Myocyte (in vitro differentiated cells): ENCODE measurements at places on chromosomes 5 and 9. TPM values are rescaled to one million over a fixed set of nuclear protein-coding genes. Genes with fewer than 3 reads are reported as not detected.

DNA sequence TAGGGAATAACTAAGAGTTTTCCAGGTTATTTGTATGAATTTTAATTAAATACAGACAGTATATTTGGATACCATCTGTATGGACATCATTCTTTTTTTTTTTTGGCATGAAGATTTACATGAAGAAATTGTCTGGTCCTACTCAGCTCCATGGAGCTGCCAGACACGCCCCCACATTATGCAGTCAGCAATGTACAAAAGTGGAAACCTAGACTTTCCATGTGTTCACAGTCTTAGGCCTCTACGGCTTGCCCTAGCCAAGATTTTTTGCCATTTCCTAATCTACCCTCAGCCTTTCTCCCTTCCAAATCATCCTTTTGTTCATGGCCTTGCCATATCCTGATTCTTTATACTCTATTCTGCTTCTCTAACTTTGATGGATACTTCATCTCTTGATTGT is 207.1 kb downstream of the SGCD start:
- no peak for DNase-seq

DNA sequence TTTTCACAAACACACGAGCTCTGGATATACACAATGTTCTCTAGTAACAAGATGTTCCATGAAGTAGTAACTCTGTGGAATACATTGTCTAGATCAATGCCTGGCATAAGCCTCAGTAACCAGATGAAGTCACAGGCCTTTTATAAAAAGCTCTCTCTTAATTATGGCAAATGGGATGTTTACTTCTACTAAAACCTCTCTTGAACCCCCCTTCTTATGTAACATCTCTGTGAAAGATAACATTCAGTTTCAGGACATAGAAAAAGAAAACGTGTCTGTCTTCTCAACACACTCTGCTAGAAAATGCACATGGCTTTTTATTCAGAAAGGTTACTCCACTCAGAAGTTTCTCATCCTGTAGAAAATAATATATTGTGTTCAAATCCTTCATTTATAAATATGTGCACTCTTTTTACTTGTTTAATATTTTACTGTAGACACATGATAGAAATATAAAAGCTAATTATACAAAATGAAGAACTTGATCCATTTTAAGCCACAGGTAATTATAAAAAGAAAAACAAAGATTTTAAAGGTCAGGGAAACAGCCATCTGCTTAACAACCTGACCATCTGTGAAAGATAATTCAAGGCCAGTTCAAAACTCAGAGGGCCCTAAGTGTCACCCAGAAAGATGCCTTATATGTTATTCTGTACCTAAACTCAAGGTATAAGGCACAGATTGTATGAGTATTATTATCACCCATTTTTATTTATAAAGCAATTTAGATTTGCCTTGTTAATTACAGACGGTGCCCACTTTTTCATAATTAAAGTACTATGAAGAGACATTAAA is 812.0 kb downstream of the CDH18 start:
- no peak for DNase-seq

- DNase-seq: peak; percentile 73
Measured at GRCh38 chr5:157540707-157541446, 34.7 kb downstream of the ADAM19 start.

DNA sequence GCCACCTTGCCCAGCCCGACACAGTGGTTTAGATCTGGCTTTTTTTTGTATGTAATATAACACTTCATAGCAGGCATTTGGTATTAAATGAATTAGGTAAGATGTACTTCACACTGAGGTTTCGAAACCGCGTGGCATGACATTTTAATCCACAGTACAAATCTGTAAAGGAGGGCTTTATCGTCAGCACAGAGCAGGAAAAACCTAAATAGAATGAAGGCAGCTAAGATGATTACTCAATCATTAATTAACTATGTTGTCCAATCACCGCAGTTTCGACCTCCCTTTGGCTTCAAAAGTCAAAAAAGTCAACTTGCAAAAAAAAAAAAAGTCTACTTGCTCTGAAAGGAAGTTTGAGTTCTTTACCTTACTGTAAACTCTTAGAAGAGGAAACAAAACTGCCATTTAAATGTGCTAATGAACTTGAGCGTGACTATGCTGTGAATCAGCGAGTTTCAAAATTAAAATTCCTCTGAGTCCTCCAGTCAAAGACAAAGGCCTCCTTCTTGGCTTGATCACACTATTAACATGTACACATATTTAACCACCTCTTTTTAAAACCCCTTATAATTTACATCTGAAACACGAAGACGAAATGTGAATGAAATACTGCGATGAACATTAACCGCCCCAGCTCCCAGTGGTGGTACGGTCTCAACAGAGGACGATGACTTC is 698 bp upstream of the SEC24A start:
- peak; percentile 12 for DNase-seq

DNA sequence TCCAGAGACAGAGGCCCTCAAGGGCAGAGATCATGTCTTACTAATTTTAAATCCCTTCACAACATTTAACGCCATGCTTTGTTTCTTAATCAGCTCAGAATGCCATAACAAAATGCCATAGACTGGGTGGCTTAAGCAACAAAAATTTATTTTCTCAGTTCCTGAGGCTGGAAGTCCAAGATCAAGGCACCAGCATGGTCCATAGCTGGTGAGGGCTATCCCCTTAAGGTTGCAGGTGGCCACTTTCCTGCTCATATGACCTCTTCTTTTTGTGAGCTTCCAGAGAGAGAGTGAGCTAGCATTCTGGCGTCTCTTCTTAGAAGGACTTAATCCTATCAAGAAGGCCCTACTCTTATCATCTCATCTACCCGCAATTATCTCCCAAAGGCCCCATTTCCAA is 470.3 kb downstream of the ZNF608 start:
- no peak for DNase-seq

GRCh38 chr9:35661756-35662350 is 3.1 kb downstream of the ARHGEF39 start:
- DNase-seq: no peak

DNA sequence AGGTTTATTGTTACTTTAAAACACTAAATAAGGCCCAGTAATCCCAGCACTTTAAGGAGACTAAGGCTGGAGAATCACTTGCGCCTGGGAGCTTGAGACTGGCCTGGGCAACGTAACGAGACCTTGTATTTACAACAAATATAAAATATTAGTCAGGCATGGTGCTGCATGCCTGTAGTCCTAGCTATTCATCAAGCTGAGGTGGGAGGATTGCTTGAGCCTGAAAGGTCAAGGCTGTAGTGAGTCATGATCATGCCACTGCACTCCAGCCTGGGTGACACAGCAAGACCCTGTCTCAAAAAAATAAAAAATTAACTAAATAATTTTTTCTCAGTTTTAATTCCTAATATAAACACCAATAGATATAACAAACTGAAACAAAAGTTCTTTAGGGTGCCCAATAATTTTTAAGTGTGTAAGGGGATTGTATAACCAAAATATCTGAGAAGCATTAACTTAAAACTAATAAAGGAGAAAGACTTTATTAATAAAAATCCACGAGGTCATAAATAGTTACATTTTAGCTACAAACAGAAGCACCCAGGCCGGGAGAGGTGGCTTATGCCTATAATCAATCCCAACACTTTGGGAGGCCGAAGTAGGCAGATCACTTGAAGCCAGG is 32.7 kb downstream of the FAM13B start:
- DNase-seq: peak; percentile 40

DNA sequence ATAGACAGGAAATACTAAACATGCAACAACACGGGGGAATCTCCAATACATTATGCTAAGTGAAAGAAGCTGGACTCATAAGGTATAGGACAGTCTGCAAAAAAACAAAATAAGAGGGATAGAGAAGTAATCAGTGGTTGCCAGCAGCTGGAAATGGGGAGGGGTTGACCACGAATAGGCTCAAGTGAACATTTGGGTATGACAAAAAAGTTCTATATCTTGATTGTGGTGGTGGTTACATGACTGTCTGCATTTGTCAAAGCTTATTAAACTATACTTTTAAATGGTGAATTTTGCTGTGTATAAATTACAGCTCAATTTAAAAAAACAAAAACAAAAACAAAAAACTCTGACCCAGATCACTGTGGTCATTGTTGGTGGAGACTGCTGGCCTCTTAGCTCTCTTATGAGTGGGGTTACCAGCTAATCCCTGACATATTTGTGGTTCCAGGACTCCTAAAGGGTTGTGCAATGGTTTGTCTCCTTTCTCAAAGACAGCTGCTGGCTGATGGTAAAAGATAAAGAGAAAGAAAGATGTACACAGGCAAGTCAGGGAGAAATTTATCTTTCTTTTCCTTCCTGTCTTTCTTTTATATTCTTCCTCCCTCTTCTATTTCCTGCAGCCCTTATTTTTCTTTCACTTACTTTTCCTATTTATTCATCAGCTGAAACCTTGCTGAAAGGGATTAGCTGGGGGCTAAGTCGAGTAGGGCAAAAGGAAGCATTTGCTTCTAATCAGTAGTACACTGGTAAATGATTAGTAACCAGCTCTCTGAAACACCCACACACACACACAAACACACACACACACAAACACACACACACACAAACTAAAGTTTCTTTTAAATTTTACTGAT is 42.6 kb upstream of the APC start:
- DNase-seq: peak; percentile 94

GRCh38 chr5:138503487-138504270 is 38.4 kb downstream of the EGR1 start:
- DNase-seq: peak; percentile 69

- no peak for DNase-seq
Measured at GRCh38 chr5:131245312-131245711, 18.5 kb upstream of the CDC42SE2 start.

DNA sequence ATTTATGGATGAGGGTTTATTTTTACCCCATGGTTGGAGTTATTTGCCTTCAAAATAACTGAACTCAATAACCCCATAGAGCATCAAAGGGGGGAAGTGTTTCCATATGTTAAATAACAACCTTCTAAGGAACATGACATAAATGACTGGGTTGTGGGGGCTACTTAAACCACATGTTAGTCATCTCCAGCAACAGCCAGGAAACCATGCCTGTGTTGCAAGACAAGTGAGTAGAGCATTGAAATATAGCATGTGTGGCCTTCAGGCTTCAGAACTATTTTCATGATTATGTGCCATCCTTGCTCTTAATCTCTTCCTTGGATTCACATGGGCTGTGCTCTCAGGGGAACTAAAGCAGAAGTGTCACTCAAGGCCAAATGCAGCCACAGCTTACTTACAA is 431.2 kb downstream of the AGTPBP1 start:
- no peak for DNase-seq

- peak; percentile 19 for DNase-seq
Measured at GRCh38 chr5:21802869-21803490, 1050.2 kb downstream of the CDH12 start.

DNA sequence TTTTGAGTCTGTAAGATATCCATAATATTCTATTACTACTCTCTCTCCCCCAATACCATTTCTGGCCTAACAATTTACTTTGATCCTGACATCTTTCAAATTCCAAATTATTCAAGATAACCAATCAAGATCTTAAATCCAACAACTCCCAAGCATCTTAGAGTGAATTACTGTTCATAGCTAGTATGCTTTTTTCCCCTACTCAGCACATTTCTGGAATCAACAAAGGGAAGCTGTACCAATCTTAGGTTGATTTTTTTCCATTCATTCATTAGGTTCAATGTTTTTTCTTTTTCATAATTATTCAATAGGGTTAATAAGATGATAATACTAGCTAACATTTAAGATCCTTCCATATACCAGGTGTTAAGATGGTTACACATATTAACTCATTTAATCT is 50.3 kb upstream of the MTMR12 start:
- no peak for DNase-seq

- no peak for DNase-seq
Measured at GRCh38 chr5:2719332-2719731, 32.1 kb downstream of the IRX2 start.

DNA sequence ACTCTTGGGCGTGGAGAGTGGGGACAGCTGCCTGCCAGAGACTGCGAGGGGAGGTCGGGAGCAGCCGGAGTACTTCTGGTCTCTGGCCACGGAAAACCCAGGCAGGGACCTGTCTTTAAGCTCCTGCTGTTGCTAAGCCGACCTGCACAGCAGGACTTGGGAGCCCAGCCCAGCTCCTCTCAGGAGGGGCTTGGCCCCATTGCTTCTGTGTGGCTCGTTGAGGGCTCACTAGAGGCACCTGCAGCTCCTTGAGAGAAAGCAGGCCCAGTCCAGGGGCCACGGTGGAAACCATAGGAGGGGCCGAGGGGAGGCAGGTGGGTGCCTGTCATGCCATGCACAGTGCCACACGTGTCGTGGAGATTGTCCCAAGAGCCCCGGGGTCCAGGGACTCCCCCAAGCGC is 3.3 kb upstream of the LCN2 start:
- DNase-seq: no peak

SLC36A3 gene
- not detected in 2 replicates for total RNA-seq

GOLGA1 gene
- total RNA-seq: 15.3 and 17.3 TPM in 2 replicates

LMBRD2 gene
- 47.3 and 61.7 TPM in 2 replicates for total RNA-seq

C5orf46 gene
- total RNA-seq: not detected in 2 replicates

SLC2A6 gene
- total RNA-seq: 16.0 and 16.9 TPM in 2 replicates

PCDHB4 gene
- total RNA-seq: 6.6 and 7.1 TPM in 2 replicates

GARIN3 gene
- total RNA-seq: not detected in 2 replicates

FREM1 gene
- total RNA-seq: 0.43 and 0.57 TPM in 2 replicates

SCGB3A2 gene
- total RNA-seq: not detected in 2 replicates

RANBP17 gene
- total RNA-seq: 0.42 and 2.0 TPM in 2 replicates

PCDHGC4 gene
- total RNA-seq: 2.0 and 3.6 TPM in 2 replicates

SLC6A3 gene
- total RNA-seq: 0.16 TPM in 1 of 2 replicates, not detected in the other

CCDC69 gene
- total RNA-seq: 3.2 and 3.4 TPM in 2 replicates
